ENCODE measurements at places on chromosomes 12 and 14.

DNA sequence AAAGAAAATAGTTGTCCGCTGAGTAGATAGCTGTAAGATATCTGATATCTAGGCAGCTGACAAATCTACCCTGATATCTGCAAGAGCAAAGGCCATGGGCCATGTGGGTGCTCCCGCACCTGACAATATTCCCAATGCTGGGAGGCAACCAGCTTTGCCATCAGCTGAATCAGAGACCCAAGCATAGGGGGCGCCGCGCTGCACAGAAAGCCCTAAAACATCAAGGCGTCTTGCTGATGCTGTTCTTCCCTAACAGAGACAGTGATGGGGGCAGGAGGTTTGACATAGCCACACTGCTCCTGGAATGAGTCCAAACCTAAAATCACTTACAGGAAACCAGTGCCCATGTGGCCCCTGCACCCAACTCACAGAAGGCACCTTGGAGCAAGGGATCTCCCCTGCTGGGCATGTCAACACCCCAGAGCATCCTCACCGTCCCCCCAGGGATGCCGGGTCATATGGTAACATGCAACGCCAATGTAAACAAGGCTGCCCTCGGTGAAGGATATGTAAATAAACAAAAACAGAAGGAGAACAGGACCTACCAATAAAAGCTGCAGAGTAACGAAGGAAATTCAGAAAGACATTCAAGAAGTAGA, 199.5 kb downstream of the TMEM132D start:
- DNase-seq, result peak; percentile 91

- no peak for DNase-seq
These were observed 6.6 kb downstream of the TTC9 start for GRCh38 chr14:70648346-70648745.

- no peak for DNase-seq
These were observed 592 bp downstream of the KRT7 start for GRCh38 chr12:52233462-52234207.

DNA sequence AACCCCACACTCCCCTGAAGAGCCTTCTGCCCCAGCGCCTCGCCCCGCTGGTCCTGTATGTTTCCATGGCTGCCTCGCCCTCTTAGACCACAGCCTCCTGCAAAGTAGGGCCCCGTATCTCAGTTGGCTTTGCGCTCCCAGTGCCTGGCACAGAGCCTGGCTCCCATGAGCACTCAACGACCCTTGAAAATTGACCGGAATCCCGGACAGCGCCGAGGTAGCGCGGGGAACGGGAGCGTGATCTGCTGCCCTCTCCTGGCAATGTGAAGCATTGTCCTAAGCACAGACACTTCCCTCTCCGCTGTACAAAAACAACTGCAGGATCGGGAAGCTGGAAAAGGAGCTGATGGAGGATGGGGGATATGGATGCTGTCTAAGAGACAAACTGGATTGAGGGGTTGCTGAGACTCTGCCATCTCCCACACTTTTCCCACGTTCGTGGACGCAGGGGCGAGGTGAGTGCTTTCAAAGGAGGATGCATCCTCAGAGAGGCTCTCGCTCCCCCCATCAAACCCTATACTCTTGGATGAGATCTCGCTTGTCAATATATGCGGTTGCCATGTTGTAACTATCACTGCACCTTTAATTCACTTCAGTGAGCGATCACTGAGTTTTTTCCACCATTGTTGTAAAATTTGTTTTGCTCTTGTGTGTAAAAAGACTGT, 10.7 kb upstream of the FKBP4 start:
- no peak for DNase-seq

DNA sequence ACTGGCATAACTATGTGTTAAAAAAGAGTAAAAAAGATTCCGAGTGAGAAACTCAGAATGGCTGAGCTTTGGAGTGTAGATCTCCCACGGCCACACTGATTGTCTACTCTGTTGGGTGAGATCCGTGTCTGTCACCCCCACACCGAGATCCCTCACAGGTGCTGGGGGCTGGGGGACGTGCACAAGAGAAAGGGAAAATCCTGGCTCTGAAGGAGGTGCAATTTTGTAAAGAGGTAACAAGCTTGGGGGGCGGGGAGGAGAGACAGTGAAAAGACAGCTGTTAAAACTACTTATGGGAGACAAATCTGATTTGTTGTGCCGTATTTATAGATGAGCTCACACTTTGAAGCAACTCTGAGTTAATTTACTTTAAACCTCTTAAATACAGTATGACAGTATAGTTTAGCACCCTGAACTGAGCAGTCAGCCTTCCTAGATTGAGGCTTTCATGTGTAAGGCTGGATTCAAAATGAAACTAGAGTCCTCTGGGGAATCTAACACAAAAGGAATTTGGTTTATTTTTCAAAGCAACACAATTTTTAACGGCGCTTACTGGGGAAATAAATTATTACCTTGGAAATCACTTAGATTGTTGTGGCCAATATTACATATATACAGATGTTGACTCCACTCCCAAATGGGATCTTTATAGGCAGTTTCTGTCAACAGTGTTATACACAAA, 167.4 kb upstream of the RGS6 start:
- DNase-seq, result no peak

GRCh38 chr12:62604373-62604772, 137.7 kb downstream of the MON2 start:
- no peak for DNase-seq

GRCh38 chr12:11746024-11746771, 96.7 kb downstream of the ETV6 start:
- no peak for DNase-seq

- no peak for DNase-seq
These were observed 33.5 kb downstream of the TSHR start for GRCh38 chr14:80988735-80989429.

DNA sequence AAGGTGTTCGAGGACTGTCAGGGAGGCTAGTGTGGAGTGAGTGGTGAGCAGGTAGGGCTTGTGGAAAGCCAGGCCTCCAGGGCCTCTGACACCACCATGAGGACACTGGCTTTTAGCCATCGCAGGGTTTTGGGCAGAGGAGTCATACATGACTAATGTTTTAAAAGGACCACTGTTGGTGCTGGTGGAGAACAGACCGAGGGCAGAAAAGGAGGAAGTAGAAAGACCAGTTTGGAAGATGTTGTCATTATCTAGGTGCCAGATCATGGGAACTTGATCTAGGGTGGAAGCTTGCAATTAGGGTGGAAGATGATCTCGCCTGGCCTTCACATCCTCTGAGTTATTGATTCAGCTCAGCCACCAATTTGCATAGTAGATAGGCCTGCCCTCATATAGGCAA, 144.2 kb downstream of the C12orf75 start:
- no peak for DNase-seq

DNA sequence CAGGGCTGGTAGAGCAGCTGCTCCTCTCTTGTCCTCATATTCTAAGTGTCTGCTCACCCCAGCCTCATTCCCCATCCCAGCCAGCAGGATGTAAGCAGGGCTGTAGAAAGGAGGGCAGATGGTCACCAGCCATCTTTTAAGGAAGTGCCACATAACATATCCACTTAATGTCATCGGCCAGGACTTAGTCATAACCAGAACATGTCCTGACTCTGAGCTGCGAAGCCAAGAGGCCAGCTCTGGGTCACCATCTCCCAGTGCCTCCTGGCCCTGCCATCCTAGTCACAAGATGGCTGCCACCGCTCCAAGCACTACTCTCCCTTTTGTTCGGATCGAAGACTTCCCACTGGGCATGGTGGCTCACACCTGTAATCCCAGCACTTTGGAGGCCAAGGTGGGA, 123.9 kb downstream of the PLXNC1 start:
- no peak for DNase-seq

All from brain pericyte (primary cell).